ENCODE measurements at places on chromosomes 12 and 14.

DNA sequence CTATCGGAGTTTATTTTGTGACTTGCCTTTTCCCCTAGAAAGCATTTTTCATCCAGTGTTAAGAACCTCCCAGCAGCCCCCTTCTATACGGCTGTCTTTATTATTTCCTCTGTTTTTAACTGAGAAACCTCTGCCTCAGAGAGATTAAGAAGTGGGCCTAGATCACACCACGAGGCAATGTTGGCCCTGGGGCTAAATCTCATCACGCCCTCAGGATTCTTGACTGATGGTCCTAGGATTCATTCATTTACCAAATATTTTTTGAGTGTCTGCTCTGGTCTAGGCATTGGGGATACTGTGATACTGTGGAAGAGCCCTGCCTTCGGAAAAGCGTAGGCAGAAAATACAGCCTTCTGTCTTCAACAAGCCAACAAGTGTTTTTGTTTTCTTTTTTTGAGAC lies 42.1 kb downstream of the C14orf132 start:
- DNase-seq = no peak

DNA sequence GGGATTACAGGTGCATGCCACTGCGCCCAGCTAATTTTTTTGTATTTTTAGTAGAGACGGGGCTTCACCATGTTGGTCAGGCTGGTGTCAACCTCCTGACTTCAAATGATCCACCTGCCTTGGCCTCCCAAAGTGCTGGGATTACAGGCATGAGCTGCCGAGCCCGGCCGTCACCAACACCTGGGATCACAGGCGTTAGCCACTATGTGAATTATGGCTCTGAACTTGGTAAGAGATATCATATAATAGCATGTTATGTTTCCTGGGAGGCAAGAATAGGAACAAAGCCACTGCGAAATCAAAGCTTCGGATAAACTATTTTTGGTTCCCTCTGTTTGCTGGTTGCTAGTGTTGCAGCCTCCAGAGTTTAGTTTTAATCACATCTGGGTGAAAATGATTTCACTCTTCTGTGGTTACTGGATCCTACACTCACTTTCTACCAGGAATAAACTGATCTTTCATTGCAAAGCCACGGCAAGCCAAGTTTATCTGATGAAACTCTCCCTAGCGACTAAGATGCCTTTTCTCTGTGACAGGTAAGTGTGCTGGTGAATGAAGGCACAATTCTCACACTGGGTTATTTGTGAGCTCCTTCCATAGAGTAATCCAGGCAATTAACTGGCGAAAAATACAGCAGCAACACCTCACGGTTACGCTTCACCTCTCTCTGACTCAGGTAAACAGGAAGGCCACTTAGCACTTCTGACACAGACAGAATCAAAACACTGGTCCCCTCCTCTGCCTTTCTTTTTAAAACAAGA lies 16.7 kb downstream of the SNRNP35 start:
- no peak for DNase-seq

- no peak for DNase-seq
These were observed 37.5 kb downstream of the TM7SF3 start for GRCh38 chr12:26976687-26977086.

- DNase-seq = peak; percentile 7
These were observed 103.3 kb upstream of the PMCH start for GRCh38 chr12:102300824-102301461.

DNA sequence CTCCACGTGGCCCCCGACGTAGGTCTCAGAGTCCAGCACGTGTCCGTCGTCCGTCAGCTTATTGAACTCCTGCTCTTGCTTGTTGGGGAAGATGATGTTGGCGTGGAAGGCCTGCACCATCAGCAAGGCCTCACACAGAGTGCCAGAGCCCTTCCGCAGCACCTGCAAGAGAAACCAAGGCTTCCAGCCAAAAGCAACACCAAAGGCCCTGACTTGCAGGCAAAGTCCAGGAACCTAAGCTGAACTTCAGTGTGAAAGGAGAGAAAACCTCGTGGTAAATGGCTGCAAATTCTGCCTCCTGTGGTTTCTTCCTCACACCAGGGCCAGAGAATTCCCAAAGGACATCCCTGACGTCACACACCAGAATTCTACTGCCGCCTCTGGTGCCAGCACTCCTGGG lies 14.5 kb downstream of the POLE start:
- no peak for DNase-seq

GRCh38 chr12:71958457-71958856 lies 19.8 kb downstream of the TPH2 start:
- no peak for DNase-seq

- no peak for DNase-seq
These were observed 6.4 kb upstream of the PTMS start for GRCh38 chr12:6759741-6760140.

DNA sequence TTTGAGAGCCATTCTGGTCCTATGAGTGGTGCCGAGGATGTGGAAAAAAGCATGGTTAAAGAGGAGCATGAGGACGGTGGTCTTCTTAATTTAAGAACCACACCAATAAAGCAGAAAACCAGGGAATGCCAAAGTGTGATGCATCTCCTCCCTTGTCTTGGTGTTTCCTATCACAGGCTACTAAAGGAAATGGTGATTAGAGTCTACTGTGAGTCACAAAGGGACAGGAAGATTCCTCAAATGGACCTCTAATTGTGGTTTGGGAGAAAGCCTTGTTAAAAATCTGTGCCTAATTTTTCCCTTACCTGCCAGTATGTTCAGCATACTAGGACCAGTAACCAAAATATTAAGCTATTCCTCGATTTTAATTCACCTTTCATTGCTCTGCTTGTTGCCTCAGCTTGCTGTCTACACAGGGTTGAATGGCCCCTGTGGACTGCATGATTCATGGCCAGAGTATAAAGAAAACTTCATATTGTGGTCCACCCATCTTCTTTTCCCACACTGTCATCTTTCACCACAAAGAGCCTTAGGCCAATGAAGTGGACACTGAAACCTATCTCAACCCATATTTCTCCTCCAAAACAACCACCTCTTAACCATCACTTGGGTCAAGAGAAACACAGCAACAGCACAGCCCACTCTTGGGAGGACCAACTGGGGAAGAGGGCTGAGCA lies 38.8 kb downstream of the DIO2 start:
- DNase-seq = no peak

- DNase-seq = no peak
These were observed at the start of gene ASPG for GRCh38 chr14:104085032-104085888. TSS of gene ASPG (plus strand) at chr14:104085700. CDS start at chr14:104085771, 71 bp downstream.

- DNase-seq = no peak
These were observed 12.9 kb downstream of the RBM23 start for GRCh38 chr14:22906073-22906472.

GRCh38 chr12:47963340-47964040 lies at the start of gene TMEM106C:
TSS of gene TMEM106C (plus strand) at chr12:47963596. CDS start at chr12:47964237, 641 bp downstream.
- peak; percentile 28 for DNase-seq

- no peak for DNase-seq
These were observed 17.6 kb upstream of the SRP54 start for GRCh38 chr14:34964977-34965764.

- DNase-seq = no peak
These were observed 77.5 kb downstream of the LRRC9 start for GRCh38 chr14:59997449-59997848.

- no peak for DNase-seq
These were observed 33.3 kb downstream of the PPP2R3C start for GRCh38 chr14:35088514-35088913.

DNA sequence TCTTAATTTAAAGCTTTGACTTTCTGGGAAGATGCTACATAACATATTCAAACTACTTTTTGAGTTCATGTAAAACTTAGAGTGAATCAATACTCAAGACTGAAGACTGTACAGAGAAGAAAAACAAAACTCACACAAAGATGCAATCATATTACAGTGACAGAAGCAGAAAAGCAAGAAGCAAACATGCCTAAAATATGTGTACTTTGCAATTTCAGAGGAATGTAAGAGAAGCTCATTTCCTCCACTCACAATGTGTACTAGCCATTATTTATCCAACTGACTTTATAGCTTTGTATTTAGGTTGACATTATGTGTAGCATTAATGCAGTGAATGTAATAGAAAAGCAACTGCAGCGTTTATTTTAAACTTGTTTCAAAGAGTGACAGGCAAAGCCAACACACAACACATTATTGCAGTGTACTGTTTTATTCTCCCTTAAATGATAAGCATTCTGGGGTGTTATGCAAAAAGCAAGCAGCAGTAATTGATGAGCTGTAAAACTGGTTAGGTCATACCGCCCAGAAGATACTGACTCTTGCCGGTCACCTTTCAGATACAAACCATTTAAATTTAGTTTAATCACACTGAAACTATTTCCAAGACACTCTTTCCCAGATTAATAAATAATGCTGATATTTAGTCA lies 88.2 kb upstream of the PAWR start:
- DNase-seq = no peak

DNA sequence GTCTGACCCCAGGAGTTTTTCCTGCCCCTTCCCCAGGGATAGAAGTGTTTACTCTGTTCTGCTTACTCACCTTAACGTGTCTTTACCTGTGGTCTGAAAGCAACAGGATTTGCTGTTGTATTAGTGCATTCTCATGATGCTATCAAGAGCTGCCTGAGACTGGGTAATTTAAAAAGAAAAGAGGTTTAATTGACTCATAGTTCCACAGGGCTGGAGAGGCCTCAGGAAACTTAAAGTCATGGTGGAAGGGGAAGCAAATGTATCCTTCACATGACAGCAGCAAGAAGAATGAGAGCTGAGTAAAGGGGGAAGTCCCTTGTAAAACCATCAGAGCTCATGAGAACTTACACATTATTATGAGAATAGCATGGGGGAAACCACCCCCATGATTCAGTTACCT lies 240.4 kb downstream of the SNAPC1 start:
- DNase-seq = no peak

GRCh38 chr12:12267742-12268200 lies 927 bp upstream of the LRP6 start:
- no peak for DNase-seq

GRCh38 chr14:21016413-21017190 lies 8.3 kb downstream of the NDRG2 start:
- DNase-seq = no peak

DNA sequence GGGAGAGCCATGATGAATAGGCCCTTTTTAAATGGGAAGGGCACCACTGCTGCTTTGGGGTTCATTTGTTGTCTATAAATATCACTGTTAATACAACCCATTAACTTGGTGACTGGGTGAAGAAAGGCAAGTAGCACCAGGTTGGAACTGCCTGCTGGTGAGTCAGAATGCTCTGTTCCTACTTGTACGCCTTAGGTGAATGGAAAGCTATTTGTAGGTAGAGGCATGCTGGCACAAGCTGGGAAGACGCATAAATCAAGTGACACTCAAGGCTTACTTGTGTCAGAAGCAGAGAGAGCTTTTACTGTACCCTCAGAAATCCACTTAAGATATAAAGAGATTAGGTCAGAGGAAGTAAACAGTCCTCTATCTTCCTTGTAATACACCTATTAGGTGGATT lies 142.5 kb downstream of the TMX1 start:
- DNase-seq = no peak

GRCh38 chr14:102516531-102517391 lies 7.2 kb upstream of the ANKRD9 start:
- DNase-seq = no peak

DNA sequence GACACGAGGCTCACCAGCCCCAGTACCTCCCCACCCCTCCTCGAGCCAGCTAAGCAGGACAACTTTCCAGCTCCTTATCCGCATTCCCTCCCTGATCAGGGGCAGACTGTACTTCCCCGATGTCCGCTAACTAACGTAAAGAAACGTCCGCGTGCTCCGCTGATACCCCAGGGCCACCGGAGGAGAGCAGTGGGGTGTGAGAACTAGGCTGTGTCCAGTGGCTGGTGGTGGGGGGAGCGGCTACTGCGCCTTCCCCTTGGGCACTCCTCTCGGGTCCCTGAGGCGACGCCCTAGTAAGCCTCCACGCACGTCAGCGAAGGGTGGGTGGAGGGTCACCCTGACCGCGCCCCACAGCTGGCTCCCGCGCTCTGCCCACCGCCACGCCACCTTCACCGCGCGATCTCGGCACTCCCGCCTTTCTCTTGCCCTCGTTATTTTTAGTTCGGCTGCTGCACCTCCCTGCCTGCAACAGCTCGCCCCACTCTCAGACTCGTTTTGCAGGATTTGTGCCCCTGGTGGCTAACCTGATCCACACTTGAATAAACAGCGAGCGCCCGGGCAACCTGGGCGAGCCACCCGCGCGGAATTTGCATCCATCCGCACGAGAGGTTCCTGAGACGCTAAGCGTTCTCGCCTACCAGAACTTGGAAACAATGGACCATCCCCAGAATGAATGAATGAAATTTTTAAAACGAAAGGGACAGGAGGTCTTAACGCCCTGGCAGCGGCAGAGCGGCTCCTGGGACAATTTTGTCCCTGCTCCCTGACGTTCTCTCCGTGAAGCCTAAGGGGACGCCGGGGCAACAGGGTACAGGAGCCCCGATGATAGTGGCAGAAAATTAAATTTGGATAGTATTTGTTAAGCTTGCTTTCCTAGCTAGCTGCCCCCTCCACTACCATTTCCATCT lies 6.9 kb upstream of the BMP4 start:
- DNase-seq = no peak

GRCh38 chr14:89292579-89293313 lies 124.3 kb downstream of the FOXN3 start:
- DNase-seq = no peak

DNA sequence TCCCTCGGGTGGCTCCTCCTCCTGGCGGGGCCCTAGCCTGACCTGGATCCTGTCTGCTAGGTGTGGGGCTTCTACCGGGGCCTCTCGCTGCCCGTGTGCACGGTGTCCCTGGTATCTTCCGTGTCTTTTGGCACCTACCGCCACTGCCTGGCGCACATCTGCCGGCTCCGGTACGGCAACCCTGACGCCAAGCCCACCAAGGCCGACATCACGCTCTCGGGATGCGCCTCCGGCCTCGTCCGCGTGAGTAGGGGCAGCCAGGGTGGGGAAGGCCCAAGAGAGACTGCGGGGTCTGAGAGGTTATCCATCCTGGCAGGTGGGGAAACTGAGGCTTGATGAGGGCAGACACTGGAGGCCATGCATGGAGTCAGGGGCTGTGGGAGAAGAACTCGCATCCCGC lies 4.0 kb downstream of the SLC25A47 start:
- no peak for DNase-seq

GRCh38 chr14:87873741-87874140 lies 119.2 kb downstream of the GALC start:
- DNase-seq = no peak

GRCh38 chr12:65655074-65655493 lies 169.2 kb upstream of the HMGA2 start:
- no peak for DNase-seq

- no peak for DNase-seq
These were observed 21.1 kb downstream of the A2M start for GRCh38 chr12:9094512-9095206.
